A172 (cell line): ENCODE measurements at places on chromosomes 12 and 14.

DNA sequence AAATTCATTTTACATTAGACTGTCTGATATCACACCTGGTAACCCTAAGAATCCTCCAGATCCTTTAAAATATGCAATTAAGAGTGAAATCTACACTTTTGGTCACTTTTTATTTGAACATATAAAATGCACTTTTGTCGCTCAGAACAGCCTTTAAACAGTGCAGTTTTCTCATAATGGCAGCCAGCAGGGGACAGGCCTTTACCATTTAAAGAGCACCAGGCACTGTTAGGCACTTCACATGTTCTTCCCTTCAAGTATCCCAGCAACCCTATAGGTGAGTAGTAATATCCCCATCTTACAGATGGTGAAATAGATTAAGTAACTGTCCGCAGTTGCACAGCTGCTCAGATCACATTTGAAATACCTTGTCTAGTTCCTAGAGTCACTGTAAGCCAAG is 11.3 kb upstream of the SAMD4A start:
- no peak for DNase-seq

- no peak for DNase-seq
These were observed 11.6 kb downstream of the SMIM41 start for GRCh38 chr12:52091061-52091460.

DNA sequence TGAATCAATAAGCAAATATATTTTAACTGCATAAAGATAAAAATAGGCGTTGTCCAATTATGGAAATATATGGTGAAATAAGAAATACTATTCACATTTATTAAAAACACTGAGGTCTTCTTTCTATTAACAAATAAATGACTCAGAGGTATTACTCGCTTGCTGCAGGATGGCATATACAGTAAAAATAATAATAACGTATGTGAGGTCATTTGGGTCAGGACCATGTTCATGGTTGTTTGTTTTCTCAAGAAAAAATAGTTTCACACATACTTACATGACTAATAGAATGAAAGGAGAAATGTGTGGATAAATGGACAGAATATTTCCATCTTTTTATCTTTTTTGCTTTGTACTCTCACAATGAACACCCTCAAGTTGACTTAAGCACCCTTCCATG is 46.5 kb upstream of the RTL1 start:
- no peak for DNase-seq

DNA sequence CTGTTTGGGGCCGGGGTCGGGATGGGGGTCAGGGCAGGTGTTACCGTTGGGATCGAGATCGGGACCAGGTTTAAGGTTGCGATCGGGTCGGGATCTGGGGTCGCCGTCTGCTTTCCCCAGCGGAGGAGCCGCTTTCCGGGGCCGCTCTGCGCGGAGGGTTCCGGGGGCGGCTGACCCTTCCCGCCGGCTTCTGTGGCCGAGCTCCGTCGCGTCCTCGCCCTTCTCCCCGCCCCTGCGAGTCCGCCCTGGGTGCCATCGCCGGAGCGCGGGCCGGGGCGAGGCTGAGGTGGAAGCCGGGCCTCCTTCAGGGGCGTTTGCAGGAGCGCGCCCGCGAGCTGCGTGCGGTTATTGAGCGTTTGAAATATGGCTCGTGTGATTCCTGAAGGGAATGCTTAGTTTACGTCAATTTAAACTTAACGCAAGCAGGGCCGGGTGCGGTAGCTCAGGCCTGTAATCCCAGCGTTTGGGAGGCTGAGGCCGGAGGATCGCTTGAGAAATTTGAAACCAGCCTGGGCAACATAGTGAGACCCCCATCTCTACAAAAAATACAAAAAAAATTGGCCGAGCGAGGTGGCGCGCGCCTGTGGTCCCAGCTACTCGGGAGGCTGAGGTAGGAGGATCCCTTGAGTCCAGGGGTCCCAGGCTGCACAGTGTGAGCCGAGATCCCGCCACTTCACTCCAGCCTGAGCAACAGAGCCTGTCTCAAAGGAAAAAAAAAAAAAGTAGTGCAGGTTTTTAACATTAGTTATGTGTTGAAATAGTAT is 620 bp downstream of the PGAM5 start:
- no peak for DNase-seq

- peak; percentile 13 for DNase-seq
These were observed 106.2 kb downstream of the NUAK1 start for GRCh38 chr12:106032623-106032925.

GRCh38 chr14:88798156-88798555 is 5.4 kb upstream of the EML5 start:
- DNase-seq, result no peak

DNA sequence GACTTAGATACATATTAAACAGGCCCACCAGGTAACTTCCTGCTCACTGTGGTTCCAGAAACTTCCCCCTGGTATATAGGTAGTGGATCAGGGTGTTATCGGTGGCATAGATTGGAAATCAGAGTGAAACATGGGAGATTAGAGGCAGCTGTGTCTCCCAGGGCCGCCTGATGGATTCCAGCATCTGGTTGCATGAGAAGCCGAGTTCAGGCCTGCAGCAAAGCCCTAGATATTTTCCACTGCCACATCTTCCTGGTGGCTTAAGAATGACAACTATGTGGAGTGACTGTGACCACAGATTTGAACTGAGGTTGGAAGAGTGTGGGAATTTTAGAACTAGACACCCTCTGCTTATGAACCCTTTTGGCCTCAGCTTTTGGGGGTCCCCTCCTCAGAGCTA is 184.8 kb upstream of the NTF3 start:
- DNase-seq, result no peak

DNA sequence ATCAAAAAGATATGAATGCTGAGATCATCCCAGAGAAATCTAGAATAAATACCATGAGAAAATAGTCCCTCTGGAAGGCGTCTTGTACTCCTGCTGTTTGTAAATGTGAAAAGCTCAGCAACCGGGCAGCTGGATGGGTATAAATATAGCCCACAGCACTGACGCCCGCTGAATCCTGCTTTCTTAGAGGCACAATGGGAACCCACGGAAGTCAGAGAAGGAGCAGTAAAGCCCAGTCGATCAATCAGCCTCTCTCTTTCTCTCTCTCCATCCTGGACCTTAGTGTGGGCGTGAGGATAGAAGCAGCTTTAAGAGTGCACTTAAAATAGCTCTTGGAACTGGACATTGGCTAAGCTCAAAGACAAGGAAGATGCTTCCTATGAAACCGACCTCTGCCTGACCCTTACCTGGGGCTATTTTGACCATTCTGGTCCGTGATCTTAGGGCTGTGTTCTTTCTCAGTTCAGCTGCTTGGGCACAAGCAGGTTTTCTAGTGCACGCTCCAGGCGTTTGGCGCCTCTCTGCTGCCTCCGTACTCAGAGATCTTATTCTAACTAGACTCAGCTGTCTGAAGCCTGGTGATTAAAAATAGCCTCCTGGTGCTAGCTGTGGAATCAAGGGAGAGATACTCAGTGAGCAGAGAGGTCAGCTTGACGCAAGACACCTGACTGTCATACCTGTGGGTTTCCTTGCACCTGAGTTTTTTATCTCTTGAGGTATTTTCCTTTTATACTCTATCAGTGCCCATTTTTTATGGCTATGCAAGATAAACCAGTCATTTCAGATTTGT is 144.6 kb downstream of the ETV6 start:
- no peak for DNase-seq

DNA sequence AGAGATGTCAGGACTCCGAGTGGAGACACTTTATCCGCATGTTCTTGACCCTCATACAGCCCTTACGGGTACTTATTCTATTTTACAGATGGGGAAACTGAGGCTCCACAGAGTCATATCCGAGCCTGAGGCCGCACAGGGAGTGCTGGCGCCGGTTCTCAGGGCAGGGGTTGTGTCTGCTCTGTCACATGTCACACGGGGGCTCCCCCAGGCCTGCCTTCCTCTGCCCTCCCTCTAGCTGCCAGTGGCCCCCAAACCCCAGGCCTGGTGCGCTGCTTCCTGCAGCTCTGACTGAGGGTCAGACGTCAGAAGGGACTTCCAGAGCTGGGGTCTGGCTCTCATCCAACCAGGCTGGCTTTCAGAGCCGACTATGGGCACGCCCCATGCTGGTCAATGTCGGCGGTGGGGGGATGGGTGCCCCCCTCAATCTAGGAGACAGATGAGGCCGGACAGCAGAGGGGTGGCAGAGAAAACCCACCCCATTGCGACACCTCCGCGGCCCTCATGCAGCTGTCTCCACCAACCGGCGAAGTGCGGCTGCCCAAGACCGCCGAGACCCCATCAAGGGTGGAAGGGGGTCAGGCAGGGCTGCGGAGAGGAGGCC is 811 bp upstream of the INF2 start:
- peak; percentile 73 for DNase-seq

GRCh38 chr14:79424462-79424861 is 786.8 kb downstream of the DIO2 start:
- DNase-seq, result no peak

DNA sequence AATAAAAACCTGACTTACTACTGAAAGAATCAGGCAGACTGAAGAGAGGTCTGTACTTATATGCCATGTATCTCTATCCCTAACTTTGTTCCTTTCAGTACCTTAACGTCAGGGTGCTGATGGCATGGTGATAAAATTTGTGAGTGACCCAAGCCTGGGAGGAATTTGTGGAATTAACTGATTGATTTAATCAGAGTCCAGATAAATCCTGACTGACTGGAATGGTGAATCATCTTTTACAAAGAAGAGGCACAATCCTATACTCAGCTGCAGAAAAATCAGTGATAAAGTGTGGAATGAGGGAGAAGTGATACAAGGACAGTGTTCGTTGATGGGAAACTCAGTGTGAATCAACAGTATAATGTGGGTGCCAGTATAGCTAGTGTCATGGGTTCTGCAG is 3.7 kb downstream of the TDG start:
- peak; percentile 10 for DNase-seq

- DNase-seq, result peak; percentile 98
These were observed 412.9 kb downstream of the RAD51B start for GRCh38 chr14:68232300-68233055.

GRCh38 chr12:131729254-131729955 is 18.5 kb downstream of the SFSWAP start:
- DNase-seq, result no peak

- DNase-seq, result no peak
These were observed 361.7 kb downstream of the SNAPC1 start for GRCh38 chr14:62123961-62124360.

DNA sequence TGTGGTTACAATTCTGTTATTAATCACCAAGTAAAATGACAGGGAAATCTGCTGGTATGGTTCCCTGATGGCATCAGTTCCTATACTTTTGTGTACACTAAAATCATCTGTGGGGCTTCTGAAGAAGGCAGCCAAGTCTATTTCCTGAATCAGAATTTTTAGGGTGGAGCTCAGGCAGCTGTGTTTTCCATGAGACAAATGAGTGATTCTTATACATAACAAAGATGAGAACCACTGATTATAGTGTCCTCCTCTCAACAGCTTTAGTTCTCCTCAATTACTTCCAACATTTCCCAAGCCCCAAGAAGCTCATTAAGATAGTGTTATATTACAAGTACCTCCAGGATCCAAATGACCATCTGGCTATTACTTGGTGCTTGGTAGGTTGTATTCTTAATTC is 64.5 kb upstream of the USP44 start:
- DNase-seq, result no peak

DNA sequence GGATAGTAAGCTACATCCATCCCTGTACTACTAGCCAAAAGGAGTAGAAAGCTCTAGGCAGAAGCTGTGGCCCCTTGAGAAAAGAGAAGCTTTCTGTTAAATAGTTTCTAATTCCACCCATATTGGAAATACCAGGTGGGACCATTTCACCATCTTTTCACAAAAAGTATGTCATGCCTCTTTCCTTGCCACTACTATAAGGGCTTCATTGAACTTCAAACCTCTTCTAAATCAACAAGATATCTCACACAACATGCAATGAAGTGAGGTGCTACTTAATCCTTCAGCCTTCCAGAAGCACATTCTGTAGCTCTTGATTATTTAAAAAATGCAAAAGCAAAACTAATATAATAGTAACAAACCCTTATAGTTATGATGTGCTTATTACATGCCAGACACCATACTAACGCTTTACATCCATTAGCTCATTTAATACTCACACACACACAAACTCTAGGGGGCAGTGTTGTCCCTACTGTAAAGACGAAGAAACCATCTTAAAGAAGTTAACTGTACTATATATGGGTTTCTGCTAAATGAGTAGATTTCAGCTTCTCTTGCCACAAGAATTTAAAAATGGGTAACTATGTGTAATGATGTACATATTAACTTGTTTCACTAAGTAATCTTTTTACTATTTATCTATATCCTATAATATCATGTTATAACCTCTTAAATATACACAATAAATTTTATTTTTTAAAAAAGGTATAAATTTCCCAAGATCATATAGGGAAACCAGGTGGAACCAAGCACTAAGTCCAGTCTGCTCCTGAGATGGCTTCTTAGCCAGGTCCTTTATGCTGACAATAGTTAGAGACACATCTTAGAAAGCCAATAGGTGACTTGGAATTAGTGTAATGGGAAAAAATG is 124.4 kb downstream of the RPS29 start:
- peak; percentile 58 for DNase-seq

DNA sequence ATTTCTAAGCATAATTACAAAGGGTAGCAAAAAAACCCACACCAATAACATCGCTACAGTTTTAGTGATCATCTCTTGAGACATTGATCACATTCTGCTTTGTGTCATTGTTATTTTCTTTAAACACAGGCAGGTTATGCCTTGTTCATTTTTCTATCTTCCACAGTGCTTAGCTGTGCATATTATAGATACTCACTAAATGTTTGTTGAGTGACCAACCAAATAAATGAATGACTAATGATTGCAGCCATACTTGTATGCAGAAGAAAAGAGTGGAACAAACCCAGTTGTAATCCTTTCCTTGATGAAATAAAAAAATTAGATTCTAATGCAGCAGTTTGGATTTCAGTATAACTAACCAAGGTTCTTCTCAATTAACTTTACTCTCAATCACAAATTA is 81.0 kb upstream of the RASSF8 start:
- no peak for DNase-seq

DNA sequence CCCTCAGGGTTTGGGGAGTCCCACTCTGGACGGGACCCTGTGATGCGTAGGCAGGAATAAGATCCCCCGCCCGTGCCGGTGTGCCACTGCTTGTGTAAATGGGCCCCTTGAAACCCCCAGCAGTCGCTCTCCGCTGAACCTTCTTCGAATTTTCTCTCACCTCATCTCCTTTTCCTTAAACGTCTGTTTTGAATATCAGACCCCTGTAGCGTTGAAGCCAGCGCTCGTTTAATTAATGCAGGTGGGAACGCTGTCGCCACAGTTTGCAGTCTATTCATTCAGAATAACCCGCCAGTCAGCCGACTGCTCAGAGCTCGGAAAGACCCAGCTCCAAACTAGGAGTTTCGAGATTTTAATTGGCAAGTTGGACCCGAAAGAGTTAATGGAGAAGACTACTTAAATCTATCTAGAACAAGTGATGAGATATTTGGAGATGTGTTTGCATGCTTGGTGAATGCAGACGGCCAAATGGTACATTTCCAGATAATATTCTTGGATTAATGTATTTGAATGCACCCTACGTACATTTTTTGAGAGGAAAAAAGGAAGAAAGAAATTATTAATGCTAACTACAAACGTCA is 739 bp upstream of the PPP2R5E start:
- no peak for DNase-seq

GRCh38 chr14:63200767-63201166 is 3.5 kb upstream of the RHOJ start:
- no peak for DNase-seq
